CMK (cell line): ENCODE measurements at places on chromosomes 16 and 17.

DNA sequence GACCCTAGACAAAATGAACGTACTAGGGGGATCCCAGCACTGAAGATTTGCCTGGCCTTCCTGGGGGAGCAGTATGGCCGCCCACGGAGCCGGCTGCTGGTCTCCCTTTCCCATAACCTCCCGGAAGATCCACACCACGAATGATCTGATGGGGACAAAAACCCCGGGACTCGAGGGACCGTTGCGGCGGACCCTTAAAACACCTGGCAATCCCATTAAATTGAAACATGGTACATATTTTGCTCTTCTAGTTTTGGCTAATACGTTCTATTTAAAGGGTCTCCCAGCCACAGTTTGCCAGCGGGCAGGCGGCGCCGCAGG lies 45.2 kb upstream of the LCMT1 start:
- DNase-seq = no peak

DNA sequence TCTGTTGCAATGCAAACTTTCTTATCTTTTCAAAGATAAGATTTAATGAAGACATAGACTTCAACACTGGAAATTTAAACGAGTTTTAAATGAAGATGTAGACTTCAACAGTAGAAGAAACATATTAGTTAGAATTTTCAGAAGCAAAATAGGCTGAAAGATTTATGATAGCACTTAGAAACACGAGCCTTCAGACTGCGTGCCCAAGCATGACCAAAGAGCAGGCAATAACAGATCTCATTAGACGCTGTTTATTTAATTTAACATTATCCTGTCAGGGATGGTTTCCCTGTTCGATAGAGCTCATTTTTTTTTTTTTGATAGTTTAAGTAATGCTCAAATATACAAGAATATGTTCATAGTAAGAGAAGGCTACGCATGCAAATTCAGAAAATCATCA lies 604.7 kb upstream of the SOX9 start:
- DNase-seq = no peak

- DNase-seq = peak; percentile 51
Observed at GRCh38 chr17:64320613-64321553, 57.8 kb upstream of the TEX2 start.

- DNase-seq = no peak
Observed at GRCh38 chr17:82345151-82345976, 11.8 kb upstream of the SECTM1 start.

GRCh38 chr17:159609-160008 lies 21.8 kb downstream of the DOC2B start:
- no peak for DNase-seq
